Activated naive CD4-positive, alpha-beta T cell treated with anti-CD3 and anti-CD28 coated beads, Interleukin-2, amount 10 ng/mL, durations not matched to agents 7 days and 5 days (primary cell): ENCODE measurements at places on chromosomes 7 and 10.
A peak's percentile ranks its signal among the peaks of the same experiment; 100 is the strongest.

GRCh38 chr7:121394709-121395140 lies 1.4 kb downstream of the FAM3C start:
- no peak for DNase-seq

GRCh38 chr7:48438206-48438605 lies 266.9 kb downstream of the ABCA13 start:
- no peak for DNase-seq

GRCh38 chr10:122112021-122112616 lies 123.2 kb downstream of the TACC2 start:
- DNase-seq = no peak

DNA sequence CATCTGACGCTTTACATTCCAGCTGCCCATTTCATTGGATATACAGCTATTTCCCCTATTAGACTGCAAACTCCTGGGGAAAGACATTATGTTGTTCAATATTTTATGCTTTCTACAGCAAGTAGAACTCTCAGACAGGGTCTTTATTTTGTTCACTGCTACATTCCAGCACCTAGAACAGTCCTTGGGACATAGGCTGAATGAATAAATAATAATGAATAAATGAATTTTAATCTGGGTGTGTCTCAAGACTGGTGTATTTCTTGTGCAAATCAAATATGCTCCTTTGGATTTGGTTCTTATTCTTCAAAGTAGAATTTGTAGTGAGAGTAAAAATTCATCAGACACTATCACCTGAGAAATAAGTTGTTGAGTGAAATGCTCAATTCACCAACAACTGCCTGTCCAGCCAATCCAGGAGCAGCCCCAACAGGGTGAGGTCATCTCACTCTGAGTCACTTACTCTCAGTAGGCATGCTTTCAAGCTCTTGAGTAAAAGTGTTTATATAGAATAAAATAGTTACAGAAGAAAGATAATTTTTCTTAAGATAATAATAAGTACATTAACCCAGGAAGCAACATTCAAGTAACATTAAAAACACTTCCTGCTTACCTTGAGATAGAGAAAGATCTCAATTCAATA lies 287.5 kb upstream of the NPVF start:
- no peak for DNase-seq

- DNase-seq = no peak
These were observed 312.6 kb downstream of the IPMK start for GRCh38 chr10:57955076-57955475.

GRCh38 chr10:56782503-56782902 lies 421.4 kb upstream of the ZWINT start:
- no peak for DNase-seq

GRCh38 chr7:114825423-114825951 lies 96.4 kb upstream of the MDFIC start:
- peak; percentile 44 for DNase-seq

DNA sequence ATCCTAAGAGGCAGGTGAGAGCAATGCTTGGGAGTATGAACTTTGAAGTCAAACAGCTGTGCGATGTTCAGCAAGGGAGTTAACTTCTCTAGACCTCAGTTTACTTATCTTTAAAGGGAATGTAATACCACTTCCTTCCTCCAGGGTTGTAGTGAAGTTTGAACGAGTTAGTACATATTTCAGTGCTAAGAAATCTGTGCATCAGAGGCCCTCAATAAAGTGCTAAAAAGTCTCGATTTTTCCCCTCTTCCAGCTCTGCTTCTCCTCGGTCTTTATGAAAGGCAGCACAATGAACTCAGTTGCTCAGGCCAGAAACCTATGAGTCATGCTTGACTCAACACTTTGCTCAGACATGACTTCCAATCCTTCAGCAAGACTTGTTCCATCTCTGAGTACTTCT lies 418.9 kb downstream of the MDFIC start:
- DNase-seq = no peak

- DNase-seq = no peak
These were observed 19.4 kb upstream of the TNS3 start for GRCh38 chr7:47601119-47601880.

DNA sequence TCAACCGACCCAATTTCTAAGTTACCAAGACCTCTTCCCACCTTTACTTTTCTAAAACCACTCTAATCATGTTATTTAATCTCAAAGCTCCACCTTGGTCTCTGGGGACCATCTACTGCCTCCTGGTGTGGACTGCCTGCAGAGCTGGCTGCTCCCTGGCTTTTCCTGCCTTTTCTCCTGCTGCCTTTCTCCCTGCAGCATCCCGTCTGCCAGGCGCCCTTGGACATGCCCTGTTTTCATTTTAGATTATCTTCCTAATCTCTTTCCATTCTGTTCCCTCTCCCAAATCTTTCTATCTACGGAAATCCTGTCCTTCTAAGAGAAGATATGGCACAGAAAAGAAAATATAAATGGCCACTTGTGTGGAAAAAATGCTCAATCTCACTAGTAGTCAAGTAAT lies 23.1 kb downstream of the TCAF1 start:
- DNase-seq = no peak

GRCh38 chr7:13989126-13989948 lies at the start of gene ETV1:
Gene ETV1, minus strand, starts transcription at chr7:13989666. Its CDS starts 614 bp downstream, at chr7:13989052.
- DNase-seq = no peak

GRCh38 chr10:76397181-76398042 lies 966.0 kb downstream of the LRMDA start:
- DNase-seq = no peak

GRCh38 chr10:97142834-97143233 lies 42.9 kb downstream of the SLIT1 start:
- DNase-seq = no peak

GRCh38 chr10:114648368-114648767 lies 9.7 kb downstream of the ABLIM1 start:
- DNase-seq = no peak

DNA sequence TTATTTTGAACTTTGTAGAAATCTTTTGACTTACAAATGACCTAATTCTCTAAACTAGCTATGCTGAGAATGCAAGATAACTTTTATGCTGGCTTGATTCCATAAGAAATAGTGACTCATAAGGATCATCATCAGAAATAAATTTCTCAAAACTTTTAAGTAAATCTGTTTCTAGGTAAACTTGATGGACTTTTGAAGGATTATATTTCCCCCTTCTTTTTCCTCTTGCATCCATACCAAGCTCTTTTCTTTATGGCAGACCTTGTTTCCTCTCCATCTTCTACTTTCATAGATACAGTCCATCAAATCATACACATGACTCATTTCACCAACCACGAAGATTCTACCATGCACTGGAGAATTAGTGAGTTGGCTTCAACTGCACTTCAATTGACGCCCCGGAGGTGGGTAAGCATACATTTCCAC lies 336.3 kb downstream of the KCNMA1 start:
- no peak for DNase-seq

- no peak for DNase-seq
These were observed 39.6 kb downstream of the DYNC1I1 start for GRCh38 chr7:95811846-95812445.

DNA sequence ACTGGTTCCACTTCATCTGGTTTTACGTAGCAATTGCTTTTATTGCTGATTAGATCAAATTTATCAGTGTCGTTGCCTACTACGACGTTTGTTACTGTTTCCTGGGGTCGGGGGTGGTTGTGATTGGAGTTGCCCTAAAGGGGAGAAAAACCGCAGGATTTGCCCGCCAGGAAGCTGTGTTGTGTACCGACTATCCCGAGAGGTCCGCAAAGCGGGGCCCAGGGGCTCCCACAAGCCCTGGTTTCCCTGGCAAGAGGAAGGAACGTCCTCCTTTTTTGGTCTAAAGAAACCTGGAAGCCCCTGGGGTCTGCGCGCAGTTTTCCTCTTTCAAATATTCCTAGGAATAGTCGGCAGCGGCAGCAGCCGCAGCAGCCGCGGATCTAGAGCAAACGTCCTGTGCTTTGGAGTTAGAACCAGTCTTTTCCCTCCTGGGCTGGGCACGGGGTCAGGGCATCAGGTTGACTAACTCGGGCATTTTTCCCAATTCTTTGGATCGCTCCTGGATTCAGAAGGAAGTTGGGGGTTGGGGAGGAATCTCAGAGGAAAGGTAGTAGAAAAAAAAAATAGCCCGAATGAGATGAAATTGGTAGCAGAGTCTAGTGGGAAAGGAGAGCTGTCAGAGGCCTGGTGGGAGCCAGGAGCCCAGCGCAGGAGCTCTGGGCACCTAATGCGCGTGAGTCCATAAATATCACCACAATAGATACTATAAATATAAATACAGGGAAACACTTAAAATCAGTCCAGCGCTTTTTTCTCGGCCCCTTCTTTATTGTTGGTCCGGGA lies 4.6 kb downstream of the VAX1 start:
- no peak for DNase-seq

GRCh38 chr7:112143136-112143535 lies 63.1 kb downstream of the DOCK4 start:
- DNase-seq = no peak

GRCh38 chr10:23015021-23015707 lies 80.2 kb upstream of the MSRB2 start:
- DNase-seq = no peak

DNA sequence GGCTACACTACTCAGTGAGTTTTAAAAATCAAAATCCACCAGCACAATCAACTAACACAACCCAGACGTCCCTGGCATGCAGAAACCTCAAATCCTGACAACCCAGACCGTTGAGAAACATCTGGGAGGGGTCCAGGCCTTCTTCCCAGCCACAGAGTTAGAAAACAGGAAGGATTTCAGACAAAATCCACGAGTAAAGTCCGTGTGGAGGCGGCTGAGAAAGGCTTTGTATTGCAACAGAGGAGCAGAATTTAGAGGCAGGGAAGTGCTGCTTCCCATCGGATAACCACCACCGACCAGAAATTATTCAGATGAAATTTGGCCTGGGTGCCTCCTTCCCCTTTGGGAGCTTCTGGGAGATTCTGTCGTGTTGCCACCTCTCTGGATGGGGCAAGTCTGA lies 61.5 kb downstream of the TNS3 start:
- DNase-seq = no peak

DNA sequence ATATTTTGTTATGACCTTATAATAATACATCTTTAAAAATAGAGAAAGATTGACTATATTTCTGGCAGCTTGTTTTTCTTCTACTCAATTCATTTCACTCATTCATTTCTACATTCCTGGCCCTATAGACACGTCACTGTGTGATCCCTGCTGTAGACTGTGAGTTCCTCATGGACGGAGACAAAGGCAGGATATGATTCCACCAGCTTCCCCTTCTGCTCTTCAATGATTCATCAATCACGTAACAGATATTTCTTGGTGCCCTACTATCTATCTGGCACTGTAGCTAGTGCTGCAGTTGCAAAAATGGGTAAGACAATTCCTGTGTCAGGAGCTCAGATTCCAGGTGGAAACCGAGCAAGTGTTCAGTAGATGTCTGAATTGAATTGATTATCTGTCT lies 415.0 kb downstream of the SFMBT2 start:
- no peak for DNase-seq

DNA sequence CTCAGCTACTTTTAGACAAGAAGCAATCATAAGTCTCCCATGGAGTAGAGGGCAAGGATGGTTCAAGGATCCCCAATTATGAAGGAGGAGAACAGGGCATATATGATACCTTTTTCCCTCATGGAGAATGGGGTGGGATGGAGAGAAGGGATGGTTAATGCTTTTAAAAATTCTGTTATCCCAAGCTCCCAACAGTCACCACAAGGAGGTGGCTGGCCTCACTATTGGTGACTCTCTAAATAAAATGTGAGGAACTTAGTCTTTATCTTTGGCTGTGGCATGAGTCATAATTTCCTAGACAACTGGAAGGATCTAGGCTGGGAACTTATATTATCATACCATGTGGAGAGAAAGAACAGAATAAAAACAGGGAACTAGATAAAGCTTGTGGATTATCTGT lies 297.0 kb downstream of the PHTF2 start:
- no peak for DNase-seq

DNA sequence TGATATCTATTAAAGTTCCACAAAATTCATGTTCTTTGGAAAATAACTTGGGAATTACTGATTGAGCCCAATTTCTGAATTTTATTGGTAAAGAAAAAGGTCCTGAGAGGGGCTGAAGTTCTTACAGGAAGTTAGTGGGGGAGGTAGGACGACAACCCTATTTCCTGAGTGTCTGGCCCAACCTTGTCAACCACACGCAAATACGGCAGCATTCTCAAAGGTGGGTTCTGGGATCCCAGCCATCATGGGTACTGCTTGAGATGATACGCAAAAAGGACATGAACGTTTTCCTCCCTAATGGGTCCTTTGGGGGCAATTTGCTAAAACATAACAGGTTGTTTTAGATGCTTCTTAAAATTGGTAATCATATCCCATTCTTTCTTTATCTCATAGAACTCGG lies 2.7 kb upstream of the PDCD4 start:
- DNase-seq = peak; percentile 47

GRCh38 chr7:66556549-66557213 lies 72.0 kb upstream of the KCTD7 start:
- no peak for DNase-seq

GRCh38 chr10:79407811-79408795 lies 37.3 kb downstream of the ZCCHC24 start:
- no peak for DNase-seq

- no peak for DNase-seq
These were observed 3.3 kb upstream of the ZNF736 start for GRCh38 chr7:64310426-64310825.
